ENCODE measurements at places on chromosomes 5 and 9. TPM values are rescaled to one million over a fixed set of nuclear protein-coding genes. Genes with fewer than 3 reads are reported as not detected.

Gene IL5
- 0.18 TPM for polyA plus RNA-seq

Gene ADGRD2
- not detected for polyA plus RNA-seq

Gene SGCD
- 5.4 TPM for polyA plus RNA-seq

Gene LRRTM2
- 2.2 TPM for polyA plus RNA-seq

Gene SMIM33
- polyA plus RNA-seq = not detected

- no peak for DNase-seq
Observed at GRCh38 chr5:141127305-141127704, 5.7 kb downstream of the PCDHB4 start.

- DNase-seq = no peak
Observed at GRCh38 chr5:137287569-137287968, 211.6 kb downstream of the SPOCK1 start.

- no peak for DNase-seq
Observed at GRCh38 chr5:122690266-122690665, 84.6 kb upstream of the SNX2 start.

DNA sequence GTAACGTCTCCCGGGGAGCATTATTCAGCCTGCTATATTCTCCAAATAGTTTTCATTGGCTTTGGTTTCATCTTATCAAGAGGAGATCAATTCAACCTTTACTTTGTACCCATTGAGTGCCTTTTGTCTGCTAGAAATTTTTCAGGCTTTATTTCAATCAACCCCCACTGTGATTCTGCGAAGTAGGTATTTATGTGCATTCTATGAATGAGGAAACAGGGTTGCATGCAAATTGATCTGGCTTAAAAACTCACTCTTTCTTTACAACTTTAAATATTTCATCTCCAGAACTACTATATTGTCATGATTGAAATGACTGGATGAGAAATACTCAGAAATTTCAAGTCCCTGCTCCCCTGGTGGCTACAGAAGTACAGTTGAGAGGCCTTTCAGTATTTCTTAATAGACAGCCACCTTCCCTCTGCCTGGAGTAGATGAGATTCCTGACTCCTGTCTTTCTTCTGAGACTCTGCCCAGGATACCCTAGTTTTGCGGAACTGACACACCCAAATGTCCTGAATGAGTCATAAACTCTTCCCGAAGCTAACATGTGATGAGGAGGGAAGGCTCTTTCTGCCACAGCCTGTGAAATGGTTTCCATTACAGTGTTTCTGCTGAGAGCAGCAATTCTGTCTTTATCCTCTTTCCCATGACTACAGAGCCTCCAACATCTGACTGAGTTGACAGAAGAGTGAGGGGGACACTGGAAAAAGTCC is 52.6 kb upstream of the TNC start:
- no peak for DNase-seq

DNA sequence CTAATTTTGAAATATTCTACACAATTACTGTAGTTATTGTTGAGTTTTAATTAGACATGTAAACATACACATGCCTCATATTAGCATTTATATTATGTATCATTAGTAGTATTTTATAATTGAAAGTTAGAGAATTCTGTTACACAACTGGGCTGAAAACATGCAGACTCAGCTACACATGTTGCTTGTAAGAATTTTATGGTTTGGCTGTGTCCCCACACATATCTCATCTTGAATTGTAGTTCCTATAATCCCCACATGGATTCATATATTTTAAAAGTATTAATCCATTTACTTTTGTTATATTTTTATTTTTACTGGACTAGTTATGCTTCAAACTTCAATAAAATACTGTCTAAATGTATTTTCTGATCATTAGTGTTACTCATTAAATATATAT is 2075.3 kb upstream of the C9orf72 start:
- DNase-seq = no peak

- DNase-seq = no peak
Observed at GRCh38 chr9:131629825-131630204, 84.5 kb downstream of the PRRT1B start.

DNA sequence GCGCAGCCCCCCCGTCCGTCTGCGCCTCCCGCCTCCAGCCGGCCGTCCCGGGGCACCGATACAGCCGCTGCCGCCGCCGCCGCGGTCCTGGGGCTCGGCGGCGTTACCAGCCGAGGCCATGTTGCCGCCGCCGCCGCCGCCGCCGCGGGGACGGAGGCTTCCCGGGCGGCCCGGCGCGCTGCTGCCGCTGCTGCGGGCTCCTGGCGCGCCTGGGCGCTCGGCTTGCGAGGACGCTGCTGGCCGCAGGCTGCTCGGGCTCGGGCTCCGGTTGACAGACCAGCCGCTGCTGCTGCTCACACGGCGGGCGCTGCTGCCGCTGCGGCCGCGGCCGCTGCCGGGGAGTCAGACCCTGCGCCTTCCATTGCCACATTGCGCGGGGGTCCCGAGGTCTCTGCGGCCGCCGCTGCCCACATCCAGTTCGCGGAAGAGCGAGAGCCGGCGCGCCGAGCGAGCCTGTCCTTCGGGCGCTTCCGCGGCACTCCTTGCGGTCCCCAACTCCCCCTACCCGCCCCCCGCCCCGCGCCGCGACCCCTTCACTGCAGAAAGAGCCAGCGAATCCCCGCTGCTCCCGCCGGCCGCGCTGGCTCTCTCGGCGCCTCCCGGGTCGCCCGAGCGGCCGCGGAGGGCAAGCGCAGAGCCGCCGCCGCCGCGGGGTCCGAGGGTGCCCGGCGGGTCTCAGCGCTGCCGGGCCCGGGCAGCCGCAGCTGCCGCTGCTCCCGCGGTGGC is 8.4 kb downstream of the PTCH1 start:
- no peak for DNase-seq

GRCh38 chr9:127983847-127984289 is 3.1 kb upstream of the EEIG1 start:
- DNase-seq = no peak

DNA sequence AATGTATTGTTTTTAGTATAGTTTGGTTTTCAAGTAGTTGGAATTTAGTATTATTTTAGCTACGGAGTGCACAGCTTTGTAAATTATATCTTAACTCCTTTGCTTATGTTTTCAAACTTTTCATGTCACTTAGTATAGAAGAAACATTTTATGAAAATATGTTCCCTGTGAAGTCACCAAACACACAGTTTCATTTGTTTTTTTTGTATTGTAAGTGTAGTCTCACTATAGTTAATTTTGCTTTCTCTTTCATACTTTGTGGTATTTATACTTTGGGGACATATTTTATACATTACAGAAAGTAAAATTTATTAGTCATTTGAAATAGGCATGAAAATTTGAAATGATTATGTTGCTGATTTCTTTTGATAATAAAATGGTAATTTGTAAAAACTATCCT is 5.0 kb downstream of the CHSY3 start:
- no peak for DNase-seq

GRCh38 chr9:114000063-114000454 is 78.0 kb downstream of the AMBP start:
- no peak for DNase-seq

DNA sequence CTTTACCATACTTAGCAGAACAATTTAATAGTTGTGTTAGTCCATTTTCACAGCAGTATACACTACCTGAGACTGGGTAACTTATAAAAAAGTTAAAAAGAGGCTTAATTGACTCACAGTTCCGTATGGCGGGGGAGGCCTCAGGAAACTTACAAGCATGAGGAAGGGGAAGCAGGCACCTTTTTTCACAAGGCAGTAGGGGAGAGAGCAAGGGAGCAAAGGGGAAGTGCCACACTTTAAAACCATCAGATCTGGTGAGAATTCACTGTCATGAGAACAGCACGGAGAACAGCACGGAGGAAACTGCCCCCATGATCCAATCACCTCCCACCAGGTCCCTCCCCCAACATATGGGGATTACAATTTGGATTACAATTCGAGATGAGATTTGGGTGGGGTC is 269.9 kb downstream of the MTRR start:
- DNase-seq = no peak

DNA sequence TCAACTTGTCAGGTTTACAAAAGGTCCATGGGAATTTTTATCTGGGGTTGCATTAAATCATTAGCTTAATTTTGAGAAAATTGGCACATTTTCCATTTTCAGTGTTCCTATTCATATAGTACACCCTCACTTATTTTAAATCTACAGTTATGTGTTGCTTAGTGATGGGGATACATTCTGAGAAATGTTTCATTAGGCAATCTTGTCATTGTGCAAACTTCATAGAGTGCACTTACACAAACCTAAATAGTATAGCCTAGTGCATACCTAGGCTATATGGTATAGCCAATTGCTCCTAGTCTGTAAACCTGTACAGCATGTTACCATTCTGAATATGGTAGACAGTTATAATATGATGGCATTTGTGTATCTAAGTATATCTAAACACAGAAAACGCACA is 19.8 kb upstream of the FAM151B start:
- DNase-seq = no peak

- no peak for DNase-seq
Observed at GRCh38 chr5:175680020-175680419, 22.1 kb downstream of the HRH2 start.

DNA sequence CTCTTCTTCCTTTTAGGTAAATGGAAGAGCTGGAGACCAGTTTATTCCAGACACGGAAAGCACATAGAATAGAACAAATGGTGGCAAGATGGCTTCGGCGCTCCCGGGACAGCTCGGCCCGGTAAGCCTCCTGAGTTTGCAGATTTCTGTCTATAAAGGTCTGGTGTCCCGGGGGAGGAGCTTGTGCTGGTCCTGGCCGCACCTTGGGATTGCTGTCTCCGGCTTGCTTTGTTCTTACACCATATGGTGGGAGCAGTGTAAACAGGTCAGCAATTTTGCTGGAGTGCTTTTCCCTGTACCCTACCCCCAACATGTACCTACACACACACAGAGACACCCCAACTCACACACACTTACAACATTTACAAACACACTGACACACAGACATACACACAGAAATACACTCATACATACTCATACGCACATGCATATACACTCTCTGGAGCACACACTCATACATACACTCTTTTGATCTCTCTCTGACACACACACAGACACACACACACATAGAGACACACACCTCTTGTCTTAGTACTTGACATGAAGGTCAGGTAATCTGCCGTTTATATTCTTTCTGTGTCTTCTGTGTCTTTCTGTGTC is 42.0 kb downstream of the FRMPD1 start:
- DNase-seq = no peak

Measured in right renal pelvis (tissue), 4 donors.